ENCODE measurements at places on chromosomes 7 and 10.

DNA sequence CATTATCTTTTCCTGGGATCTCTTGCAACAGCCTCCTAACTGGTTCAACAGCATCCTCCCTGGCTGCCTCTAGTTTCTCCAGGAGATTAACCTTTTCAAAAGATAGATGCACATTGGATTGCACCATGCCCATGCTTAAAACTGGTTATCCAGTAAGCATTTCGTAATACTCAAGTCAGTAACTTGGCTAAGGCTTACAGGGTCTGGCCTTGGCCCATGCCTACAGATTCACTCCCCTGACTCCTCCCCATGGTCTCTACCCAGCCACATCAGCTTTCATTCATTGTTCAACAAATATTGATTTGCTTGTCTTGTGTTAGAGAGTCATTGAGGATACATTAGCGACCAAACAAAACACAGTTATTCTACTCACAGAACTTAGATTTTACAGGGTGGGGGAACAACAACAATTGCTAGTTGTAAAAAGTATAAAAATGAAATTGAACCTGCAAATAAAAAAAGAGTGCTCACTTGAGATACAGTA, 1.8 kb upstream of the KIF20B start:
- DNase-seq = no peak

DNA sequence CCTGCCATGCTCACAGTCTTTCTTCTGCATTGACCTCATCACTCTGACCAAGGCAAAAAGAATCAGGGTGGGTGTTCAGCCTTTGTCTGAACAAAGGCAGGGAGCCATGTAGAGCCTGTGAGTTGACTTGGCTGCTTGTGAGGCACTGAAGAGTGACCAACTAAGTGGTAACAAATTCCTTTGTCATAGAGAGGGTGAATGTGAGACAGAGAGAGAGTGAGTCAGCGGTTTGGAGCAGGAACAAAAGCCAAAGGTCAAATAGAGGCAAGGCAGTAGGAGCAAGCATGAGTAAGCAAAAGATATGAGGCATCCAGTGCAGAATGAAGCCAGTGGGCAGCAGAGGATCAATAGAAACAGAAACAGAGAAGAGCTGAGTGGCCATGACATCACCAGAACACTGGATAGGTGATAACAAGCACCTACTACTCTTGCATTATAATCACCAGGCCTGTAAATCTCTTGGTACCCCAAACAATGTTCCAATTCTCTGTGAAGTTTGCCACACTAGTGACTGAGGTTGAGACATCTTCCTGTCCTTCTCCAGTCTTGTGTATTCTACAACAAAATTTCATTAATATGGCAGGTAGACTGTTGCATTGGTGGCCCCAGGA, 116.2 kb upstream of the LAMB4 start:
- DNase-seq = no peak

GRCh38 chr7:147089051-147089461, 972.5 kb downstream of the CNTNAP2 start:
- DNase-seq = no peak

GRCh38 chr7:107090457-107090856, 46.0 kb downstream of the PRKAR2B start:
- DNase-seq = no peak

DNA sequence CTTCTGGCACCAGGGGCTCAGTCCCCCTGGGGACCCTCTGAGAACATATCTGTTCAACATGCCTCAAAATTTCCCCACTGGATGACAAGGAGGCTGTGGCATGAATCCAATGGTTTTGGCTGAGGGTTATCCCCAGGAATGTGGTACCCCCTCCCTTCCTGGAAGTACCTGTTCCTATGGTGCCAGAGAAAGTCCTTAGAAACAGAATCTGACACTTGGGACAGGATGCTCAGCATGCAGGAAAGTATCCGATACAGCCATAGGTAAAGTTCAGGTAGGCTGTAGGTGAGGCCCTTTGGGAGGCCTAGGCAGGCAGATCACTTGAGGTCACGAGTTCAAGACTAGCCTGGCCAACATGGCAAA, 42.7 kb upstream of the A1CF start:
- DNase-seq = no peak

GRCh38 chr7:70707823-70708243, 424.1 kb upstream of the GALNT17 start:
- no peak for DNase-seq

GRCh38 chr10:92238586-92239098, 52.2 kb downstream of the CPEB3 start:
- DNase-seq = no peak

GRCh38 chr10:102643336-102644065, 778 bp upstream of the TRIM8 start:
- no peak for DNase-seq

GRCh38 chr7:79741684-79742083, 288.2 kb upstream of the MAGI2 start:
- DNase-seq = no peak

DNA sequence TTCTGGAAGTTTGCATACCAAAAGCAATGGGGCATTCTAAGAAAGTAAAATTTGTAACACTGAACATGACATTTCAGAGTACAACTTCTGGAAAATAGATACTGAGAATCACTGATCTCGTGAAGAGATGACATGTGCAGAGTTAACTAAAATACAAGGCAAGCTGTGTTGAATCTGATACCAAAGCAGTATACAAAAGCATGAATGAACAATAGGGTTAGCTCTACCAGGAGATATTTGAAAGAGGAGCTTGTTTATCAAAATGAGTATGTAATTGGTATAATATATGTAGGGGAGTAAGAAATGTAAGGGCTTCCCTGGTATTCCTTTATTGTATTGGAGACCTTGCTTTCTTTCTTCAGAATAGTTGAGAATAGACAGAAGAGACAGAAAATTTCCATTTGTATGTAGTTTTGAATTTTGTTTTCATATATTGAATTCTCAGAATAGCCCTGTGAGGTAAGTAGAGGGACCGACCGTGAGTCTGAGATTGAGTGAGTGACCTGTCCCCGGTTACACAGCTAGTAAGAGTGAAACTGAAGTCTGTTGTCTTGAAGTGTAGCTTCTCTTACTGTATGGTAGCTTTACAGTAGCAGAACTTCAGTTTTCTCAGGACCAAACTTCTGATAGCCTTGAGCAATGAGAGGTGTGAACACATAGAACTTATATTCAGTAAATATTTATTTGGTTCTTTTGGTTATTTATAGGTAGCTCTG, 5.0 kb downstream of the HBP1 start:
- no peak for DNase-seq

- DNase-seq = no peak
Observed at GRCh38 chr10:100886963-100887362, 25.8 kb upstream of the SLF2 start.

- no peak for DNase-seq
Observed at GRCh38 chr10:113284635-113285034, 268.2 kb upstream of the HABP2 start.

- no peak for DNase-seq
Observed at GRCh38 chr10:74025380-74025978, 27.6 kb downstream of the VCL start.

- no peak for DNase-seq
Observed at GRCh38 chr10:127577376-127578258, 28.5 kb downstream of the NPS start.

- no peak for DNase-seq
Observed at GRCh38 chr10:15824498-15824897, 35.8 kb downstream of the MINDY3 start.

DNA sequence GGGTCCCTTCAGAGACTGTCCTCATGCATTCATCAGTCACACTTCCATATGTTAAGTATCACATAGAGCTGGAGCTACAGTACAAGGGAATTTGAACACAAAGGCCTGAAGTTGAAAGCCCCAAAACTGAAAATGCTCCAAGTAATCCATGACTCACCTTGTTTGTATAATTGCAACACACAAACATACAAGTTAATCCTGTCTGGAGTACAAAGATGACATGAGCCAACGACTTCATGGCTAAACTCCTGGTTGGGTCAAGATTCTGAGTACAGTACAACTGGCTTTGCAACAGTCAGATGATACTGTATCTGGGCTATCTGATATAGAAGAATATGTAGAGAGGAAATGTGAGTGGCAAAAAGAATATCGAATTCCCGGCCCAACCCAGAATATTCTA, 73.1 kb upstream of the AASS start:
- no peak for DNase-seq

DNA sequence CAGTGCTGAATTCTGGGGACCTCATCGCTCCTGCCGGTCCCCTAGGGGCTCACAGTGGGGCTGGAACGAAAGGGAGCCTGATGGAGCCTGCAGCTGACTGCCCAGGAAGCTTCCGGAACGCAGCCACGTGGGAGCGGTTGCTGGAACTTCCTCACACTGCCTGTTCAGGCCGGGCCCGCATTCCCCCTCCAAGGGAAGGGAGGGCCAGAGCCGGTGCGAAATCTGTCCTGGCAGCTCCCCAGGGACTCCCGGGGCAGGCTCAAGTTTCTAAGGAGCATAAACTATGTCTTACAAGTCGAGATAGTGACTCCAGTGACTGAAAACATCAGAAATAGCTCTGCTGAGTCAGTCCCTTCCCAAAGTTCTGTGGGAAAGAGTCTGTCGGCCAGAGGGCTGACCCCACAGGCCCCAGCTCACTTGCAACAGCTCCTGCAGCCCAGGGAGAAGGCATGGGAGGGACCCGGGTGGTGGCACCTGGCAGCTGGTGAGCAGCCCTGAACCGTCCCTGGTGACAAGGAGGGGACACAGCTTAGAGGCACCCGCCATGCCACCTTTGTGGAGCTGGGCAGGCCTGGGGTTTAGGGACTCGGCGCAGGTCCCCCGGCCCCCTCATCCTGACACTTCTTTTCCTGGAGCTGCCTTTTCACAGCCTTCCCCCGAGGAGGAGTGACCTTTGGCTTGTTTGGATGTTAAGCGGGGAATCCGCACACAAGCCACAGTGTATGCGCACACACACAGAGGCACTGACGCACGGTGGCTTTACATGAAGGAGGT, 47.6 kb downstream of the PDGFA start:
- DNase-seq = no peak

All from activated gamma-delta T cell treated with Interleukin-2 at 50 U/mL for 16 hours (primary cell).